ENCODE measurements at places on chromosomes 2 and 18.

DNA sequence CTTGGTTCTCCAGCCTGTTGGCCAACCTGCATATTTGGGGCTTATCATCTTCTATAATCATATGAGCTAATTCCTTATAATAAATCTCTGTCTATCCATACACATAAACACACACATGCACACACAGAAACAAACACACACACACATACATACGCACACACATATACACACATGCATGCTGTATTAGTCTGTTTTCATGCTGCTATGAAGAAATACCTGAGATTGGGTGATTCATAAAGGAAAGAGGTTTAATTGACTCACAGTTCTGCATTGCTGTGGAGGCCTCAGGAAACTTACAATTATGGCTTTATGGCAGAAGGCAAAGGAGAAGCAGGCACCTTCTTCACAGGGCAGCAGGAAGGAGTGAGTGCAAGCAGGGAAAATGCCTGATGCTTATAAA is 707.4 kb upstream of the CDH2 start:
- no peak for DNase-seq

- no peak for DNase-seq
Measured at GRCh38 chr2:197332641-197333040, 22.1 kb upstream of the ANKRD44 start.

DNA sequence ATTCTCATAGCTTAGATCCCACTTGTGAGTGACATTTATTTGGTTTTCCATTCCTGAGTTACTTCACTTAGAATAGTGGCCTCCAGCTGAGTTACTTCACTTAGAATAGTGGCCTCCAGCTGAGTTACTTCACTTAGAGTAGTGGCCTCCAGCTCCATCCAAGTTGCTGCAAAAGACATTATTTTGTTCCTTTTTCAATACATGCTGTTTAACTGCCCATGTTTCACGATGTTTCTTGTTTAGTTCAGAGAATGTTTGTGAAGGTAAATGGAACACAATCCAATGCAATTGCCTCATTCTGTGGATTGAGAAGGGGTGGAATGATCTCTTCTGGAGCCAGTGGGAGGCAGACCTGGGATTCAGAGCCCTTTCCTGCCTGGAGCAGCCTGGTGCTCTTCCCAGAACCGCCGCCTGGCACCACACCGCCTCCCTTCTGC is 273.5 kb upstream of the ATP5MC3 start:
- DNase-seq: no peak

GRCh38 chr2:98090951-98091350 is 4.0 kb downstream of the VWA3B start:
- no peak for DNase-seq

- no peak for DNase-seq
Measured at GRCh38 chr2:45533771-45534170, 77.3 kb downstream of the SRBD1 start.
